ENCODE measurements at places on chromosomes 6 and 20.

GRCh38 chr6:38450717-38451116, 189.0 kb downstream of the BTBD9 start:
- DNase-seq = no peak

DNA sequence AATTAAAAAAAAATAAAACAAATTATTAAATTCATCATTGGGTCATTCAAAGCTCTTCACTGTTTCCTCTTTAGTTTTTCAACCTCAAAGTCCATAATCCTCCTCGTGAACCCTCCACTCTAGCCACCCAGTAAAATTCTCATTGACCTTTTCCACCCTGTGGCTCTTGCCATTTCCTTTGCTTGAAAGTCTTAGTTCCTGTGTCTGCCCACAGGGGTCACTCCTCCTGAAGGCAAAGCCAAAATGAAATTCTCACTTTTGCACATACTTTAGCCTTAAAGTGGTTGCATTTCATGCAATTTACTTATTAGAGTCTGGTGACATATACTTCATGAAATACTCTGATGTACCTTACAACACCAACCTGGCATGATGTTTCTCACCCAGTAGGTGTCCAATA, 263.7 kb downstream of the BMP2 start:
- no peak for DNase-seq

- no peak for DNase-seq
Observed at GRCh38 chr20:17935186-17935585, 33.4 kb downstream of the SNX5 start.

GRCh38 chr6:5556011-5556410, 294.7 kb downstream of the FARS2 start:
- no peak for DNase-seq

- no peak for DNase-seq
Observed at GRCh38 chr6:137863091-137863797, 3.8 kb upstream of the TNFAIP3 start.

- no peak for DNase-seq
Observed at GRCh38 chr20:50439539-50440453, 70.4 kb upstream of the PTPN1 start.

DNA sequence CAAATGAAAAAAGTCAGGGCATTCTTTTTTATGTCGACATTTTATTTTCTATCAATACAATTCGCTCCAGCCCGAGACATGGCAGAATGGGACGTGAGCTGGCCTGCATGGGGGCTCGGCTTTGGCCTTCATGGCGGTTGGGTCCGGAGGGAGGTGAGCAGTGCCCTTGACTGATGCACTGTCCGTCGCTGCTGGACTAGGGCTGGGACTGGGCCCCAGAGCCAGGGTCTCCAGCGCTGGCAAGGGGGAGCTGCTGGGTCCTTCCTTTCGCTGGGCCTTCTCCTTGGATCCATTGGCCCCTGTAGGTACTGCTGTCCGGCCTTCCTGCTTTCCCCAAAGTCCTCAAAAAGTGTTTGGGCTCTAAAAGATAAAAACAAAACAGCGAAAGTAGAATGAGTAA, 124.6 kb downstream of the EDN3 start:
- DNase-seq = no peak

DNA sequence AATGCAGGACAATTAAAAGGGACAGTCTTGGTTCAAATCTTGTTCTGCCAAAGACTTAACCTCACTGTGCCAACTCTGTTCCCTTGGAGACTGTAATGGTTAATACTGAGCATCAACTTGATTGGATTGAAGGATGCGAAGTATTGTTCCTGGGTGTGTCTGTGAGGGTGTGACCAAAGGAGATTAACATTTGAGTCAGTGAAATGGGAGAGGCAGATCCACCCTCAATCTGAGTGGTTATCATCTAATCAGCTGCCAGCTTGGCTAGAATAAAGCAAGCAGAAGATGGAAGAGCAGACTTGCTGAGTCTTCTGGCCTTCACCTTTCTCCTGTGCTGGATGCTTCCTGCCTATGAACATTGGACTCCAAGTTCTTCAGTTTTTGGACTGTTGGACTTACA, 474.4 kb downstream of the CD83 start:
- no peak for DNase-seq

GRCh38 chr6:53673162-53673727, 7.7 kb upstream of the KLHL31 start:
- no peak for DNase-seq

DNA sequence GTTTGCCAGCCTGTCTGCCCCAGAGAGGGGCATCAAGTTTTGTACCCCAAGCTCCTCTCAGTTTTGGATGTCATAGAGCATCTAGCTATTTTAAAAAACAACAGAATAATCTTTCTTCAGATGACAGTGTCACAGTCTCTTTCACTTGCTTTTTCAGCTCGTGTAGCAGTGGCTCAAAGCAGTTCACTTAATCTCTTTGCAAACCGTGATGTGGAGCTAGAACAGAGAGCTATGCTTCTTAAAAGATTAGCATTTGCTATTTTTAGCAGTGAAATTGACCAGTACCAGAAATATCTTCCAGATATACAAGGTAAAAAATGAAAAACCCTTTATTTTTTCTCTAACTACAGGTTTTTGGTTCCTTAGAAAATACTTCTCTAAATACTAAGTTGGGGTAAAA, 37.3 kb downstream of the PGM3 start:
- no peak for DNase-seq

- DNase-seq = no peak
Observed at GRCh38 chr6:133682506-133683307, 206.2 kb upstream of the TCF21 start.

DNA sequence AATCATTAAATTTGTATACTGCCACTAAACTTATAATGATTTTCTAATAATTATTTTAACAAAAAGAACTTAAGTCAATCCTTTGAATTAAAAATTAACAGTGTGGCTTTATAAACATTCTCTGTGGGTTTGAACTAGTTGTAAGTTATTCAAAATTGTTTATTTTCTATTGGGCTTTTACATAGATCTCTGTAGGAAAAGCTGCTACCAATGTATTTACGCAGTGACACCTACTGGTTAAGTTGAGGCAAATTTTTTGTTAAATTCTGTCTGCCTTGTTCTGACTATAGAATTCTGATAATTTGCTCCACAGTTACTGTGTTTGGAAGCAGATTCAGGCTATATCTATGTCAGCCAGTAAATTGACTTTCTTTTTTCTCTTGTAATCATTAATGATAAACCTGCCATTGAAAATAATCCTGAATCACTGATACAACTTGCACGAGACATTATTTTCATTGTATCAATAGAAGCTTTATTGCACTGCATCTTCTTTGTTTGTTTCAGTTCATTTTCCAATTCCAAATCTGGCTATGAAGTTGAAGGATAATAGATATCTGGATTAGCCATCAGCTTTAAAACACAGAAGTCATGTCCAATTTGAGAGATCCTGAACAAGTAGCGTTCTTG, 66.0 kb upstream of the UTRN start:
- peak; percentile 22 for DNase-seq

DNA sequence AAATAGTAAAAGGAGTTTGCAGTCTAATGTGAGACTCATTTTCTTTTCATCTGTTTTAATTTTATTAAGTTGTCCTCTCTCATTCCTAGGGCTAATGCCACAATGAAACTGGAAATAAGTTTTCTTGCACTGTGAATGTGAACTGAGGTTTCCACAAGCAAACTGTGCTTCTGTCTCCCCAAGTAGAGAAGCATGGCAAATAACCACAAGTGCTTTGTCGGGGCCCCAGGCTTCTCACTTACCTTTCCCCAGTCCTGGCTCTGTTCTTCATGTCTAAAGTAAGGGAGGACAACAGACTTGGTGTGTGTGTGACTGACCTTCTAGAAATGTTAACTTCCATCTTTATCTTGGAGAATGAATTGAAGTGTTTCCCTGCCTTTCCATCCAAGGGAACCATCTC, 80.8 kb downstream of the CBFA2T2 start:
- DNase-seq = no peak

All from NCI-H524 treated with DMSO at 0.1 percent for 48 hours (cell line).